Urinary bladder (tissue), 4 donors: ENCODE measurements at places on chromosomes 1 and 21. TPM values are rescaled to one million over a fixed set of nuclear protein-coding genes. Genes with fewer than 3 reads are reported as not detected.

DNA sequence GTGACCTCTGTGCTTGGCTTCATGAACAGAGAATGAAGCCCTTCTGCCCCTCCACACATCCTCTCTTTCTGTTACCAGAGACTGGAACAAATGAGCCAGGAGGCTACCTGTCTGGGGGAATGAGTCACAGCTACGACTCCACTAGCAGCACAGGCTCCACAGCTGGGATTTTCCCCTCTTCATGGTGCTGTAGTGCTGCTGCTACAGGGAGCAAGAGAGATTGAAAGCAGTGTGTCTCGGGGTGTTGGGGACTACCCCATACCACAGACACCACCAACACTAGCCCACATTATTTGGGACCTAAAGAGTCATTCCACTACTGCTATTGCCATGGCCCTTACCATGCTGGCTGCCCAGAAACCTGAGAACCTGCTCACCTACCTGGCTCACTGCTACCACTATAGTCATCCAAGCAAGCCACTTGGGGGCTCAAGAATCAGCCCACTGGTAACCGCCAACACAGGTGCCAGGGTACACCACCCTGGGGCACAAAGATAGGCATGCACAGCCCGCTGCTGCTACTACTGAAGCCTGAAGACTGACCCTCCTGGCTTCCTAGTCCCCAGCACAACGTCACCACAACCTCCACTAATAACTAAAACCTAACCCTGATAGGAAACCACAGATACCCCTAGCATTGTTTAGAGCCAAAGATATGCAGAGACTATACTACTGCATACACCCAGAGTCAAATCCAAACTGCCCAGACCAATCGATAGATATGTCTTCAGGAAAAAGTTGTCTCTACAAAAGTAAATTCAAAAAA is 17.7 kb downstream of the CD1E start:
- DNase-seq = no peak

The S100B gene
- 31.9 TPM for total RNA-seq

DNA sequence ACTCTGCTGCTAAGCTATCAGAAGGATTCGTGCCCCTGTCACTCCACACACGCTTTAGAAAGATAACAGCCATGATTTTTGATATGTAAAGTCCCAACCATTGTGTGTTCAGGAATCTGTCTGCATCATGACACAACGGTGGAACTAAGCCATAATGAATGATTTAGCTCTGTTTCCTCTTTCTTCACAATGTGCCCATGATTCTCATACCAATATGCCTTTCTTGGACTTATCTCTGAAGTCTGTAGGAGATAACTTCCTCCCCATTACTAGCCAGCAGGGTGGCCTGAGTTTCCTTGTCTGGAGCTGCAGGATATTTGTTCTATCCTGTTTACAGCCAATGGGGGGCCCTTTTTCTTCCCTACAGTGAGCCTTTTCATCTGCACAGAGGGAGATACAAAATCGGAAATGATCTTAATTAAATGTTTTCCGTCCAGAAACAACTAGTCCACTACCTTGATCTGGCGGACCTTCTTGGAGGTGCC is 511.7 kb downstream of the USP25 start:
- no peak for DNase-seq

GRCh38 chr1:180839547-180839946 is 73.2 kb upstream of the KIAA1614 start:
- no peak for DNase-seq

GRCh38 chr1:6077506-6077905 is 31.8 kb downstream of the KCNAB2 start:
- no peak for DNase-seq

The EFNA4 gene
- 7.5 TPM for total RNA-seq

DNA sequence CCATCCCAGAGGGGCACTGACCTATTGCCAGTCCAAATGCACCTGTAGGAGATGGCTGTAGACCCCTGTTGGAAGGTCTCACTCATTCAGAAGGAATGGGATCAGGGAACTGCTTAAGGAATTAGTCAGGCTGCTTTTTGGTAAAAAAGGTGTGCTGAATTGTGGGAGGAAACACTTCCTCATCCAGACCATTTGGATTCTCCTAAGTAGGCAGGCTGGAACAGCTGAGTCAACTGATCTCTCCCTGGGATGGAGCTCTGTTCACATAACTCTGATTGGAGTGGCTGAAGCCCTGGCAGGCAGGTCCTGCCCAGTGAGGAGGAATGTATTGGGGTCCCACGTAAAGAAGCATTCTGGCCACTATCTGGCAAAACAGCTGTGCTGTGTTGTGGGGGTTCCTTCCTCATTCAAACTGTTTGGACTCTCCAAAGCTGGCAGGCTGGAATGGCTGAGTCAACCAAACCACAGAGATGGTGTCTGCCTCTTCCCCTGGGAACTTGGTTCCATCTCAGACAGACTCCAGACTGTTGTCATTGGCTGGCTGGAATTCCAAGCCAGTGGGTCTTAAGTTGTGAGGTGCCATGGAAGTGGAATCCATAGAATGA is 70.7 kb upstream of the PDC start:
- no peak for DNase-seq

DNA sequence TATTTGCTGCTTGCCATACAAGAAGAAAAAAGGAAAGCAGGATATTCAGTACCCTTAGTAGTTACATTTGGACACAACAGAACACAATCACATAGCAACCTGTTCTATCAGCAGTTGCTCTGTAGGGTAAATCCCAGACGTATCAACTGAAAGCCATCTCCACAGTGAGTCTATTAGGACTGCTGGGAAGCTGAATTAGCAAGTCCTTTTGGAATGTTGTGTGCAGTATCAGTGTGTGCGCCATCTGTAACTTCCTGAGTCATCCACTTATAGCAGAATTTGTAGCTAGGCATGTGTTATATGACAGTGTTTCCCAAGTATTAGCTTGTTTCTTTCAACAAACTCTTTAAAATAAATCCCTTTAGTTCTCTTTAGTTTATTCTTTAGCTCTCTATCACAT is 21.3 kb downstream of the CCDC30 start:
- no peak for DNase-seq

DNA sequence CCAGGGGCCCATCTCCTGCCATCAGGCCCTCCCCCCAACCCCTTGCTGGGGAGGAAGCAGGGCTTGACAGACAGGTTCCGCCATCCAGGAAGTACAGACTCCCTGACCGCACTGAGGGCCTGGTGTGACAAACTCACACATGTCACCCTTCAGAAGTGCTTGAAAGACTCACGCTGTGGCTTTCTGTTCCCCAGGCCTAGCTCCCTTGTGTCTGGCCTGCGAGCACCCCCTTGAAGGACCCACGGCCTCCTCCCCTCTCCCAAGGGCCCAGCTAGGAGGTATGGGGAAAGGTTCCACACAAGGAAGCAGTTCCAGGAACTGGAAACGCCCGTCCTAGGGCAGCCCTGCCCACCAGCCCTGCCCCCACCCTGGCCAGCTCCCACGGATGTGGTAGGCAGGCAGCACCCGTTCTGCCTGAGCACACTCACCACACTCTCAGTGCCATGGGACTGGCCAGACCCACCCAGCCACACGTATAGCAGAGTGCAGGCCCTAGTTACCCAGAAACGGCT is 26.7 kb downstream of the SLC2A1 start:
- no peak for DNase-seq

The CRYZ gene
- 51.4 TPM for total RNA-seq

The FAAH gene
- total RNA-seq = 6.9 TPM

- DNase-seq = no peak
These were observed 584.8 kb downstream of the PLA2G4A start for GRCh38 chr1:187413405-187414169.

GRCh38 chr21:31265366-31266013 is 78.6 kb downstream of the TIAM1 start:
- no peak for DNase-seq

DNA sequence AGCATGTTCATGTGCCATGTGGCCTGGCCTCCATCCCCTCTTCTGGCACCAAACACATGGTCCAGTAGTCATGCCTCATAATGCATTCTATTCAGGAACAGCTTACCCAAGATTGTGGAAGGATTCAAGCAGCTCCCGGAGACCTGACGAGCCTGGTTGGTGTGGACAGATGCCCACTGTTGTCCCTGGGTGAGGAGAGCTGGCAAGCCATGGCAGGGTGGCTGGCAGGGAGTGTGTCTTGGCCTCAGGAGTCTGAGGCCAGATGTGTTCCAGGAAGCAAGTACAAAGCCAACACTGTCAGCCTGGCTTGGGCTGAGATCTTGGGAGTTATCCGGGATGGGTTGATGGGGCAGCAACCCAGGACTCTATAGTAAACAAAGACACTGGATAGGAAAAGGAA is 7.3 kb upstream of the FABP3 start:
- no peak for DNase-seq

GRCh38 chr1:32650752-32651460 is at the start of gene RBBP4:
Gene RBBP4 (plus strand): TSS chr1:32651208. CDS start chr1:32651307, 99 bp downstream.
- peak; percentile 91 for DNase-seq

- DNase-seq = no peak
These were observed 80.0 kb downstream of the CAMK2N1 start for GRCh38 chr1:20405893-20406604.

DNA sequence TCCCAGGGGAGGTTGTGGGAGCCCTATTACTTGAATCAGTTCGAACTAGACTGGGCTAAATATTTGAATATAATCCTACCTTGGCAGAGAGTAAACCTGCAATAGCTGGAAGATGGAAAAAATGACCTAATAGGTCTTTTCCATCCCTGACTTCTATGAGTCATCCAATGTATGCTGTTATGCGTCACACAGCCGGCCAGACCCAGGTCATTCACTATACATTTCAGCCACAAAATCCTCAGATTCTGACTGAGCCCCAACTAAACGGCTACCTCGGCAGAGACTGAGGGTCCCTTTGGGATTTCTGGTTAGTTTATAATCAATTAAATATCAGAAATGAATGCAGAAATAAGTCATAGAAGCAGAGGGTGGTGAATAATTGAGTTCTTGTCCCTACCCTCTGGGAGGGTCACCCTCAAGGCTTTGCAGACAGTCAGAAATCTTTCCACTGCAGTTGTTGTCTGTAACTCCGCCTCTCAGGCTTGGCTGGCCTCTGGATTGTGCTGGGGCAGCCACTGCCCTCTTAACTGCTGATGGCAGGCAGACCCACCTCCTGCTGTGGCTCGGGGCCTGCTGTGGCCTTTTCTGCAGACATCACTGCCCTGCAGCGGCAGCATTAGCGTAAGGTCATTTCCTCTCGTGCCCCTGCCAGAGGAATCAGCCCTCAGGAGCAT is 240.5 kb downstream of the TGFB2 start:
- DNase-seq = no peak

The SELENON gene
- total RNA-seq = 24.6 TPM
